ENCODE measurements at places on chromosomes 2 and 18. TPM values are rescaled to one million over a fixed set of nuclear protein-coding genes. Genes with fewer than 3 reads are reported as not detected.

GRCh38 chr2:23464905-23465537 is 80.0 kb downstream of the KLHL29 start:
- no peak for DNase-seq

- no peak for DNase-seq
These were observed 54.3 kb downstream of the ABCA12 start for GRCh38 chr2:215084080-215084479.

Gene RNF125
- 5.1 TPM for total RNA-seq

DNA sequence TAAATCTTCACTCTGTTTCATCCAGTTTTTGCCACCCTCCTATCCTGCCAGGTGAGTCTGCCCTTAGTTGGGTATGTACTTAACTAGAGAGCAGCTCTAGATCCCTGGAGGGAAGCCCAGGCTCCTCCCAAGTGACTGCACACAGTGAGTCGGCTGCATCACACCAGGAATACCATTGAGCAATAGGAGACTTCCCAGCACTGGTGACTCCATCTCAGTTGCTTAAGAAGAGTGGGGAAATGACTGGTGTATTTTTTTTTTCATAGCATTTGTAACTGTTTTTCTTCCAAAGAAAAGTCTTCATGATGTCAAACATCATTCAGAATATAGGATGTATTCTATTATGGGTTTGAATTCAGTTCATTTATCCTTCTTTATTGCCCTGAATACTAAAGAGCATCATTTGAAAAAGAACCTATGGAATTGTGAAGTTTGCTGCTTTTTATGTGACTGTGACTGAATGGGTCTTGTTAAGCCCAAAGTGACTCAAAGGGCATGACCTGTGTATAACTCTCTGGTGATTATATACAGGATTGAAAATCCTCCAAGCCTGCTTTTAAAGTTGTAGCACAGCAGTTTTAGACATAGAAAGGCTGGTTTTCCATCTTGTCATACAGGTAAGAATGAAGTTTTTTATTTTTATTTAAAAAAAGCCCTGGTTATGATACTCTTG is 84.3 kb downstream of the MAP3K20 start:
- peak; percentile 93 for DNase-seq

- DNase-seq, result peak; percentile 76
These were observed at the start of gene ITGA4 for GRCh38 chr2:181457121-181457740. ITGA4 (plus strand) TSS chr2:181457386; CDS start chr2:181457655, 269 bp downstream.

- no peak for DNase-seq
These were observed 44.4 kb downstream of the EXOC6B start for GRCh38 chr2:72781480-72781879.

Gene SIX3
- total RNA-seq, result not detected

DNA sequence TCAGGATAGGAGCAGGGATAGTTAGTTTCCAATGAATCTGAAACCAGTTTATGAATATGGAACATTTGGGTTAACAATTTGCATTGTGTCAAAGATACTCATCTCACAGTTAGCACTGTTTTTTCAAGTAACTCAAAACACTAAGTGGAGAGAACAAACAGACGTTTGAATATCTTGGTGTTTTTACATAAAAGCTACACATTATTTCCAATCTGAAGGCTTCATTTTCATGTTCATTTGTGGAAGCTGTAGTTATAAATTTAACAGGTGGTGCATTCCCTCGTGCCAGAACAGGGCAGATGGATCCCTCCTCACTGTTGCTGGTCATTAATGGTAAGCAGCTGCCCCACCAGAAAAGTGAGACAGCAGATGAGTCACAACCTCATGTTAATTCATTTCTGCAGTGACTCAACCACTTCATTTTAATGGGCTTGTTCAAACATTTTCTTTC is 286.9 kb downstream of the TMX3 start:
- no peak for DNase-seq

Gene MTIF2
- total RNA-seq, result 36.3 TPM

DNA sequence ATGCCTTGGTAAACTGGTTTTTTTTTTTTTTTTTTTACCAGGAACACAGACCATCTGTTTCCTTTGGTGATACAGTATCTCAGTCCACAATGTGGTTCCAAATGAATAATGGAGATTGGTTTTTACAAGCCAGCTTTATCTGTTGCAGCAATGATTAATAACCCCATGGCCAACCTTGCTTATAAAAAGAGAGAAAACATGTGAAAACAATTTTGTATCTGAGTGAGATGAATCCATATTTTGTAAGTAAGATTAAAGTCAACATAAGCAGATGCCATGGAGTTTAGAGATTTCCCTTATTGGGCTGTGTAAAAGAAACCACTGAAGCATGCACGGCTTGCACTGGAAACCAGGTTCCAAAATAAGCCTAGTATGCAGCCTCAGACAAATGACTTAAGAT is 108.6 kb upstream of the CNTNAP5 start:
- no peak for DNase-seq

- no peak for DNase-seq
These were observed 186.6 kb downstream of the PDE11A start for GRCh38 chr2:177885828-177886466.

DNA sequence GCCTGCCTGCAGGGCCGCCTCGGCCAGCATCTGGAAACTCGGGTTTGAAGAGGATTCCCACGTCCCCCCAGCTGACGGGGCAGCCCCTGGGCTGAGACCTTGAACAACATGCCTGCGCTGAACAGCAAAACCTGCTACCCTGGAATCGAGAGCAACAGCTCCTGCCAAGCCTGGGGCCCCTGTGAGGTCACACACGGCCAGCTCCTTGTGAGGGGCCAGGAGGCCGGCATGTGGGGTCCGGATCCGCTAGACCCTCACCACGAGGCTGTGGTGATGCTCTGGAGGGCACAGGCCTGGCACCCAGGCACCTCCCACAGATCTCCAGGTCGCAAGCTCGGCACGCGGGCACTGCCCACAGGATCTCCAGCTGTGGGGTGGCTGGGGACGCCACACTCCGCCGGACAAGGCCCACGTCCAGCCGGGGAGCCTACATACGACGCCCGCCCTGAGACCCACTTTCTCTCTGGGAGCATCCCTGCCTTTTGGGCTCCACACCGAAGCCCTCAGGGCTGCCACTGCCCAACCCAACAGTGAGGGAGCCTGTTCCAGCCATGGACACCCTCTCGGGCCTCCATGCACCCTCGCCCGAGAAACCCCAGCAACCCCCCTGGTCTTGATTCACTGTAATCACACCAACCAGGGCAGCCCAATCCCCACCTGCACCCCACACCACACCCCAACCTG is 34.1 kb downstream of the SLC66A2 start:
- no peak for DNase-seq

- DNase-seq, result no peak
These were observed 269.7 kb upstream of the VRK2 start for GRCh38 chr2:57776916-57777315.

DNA sequence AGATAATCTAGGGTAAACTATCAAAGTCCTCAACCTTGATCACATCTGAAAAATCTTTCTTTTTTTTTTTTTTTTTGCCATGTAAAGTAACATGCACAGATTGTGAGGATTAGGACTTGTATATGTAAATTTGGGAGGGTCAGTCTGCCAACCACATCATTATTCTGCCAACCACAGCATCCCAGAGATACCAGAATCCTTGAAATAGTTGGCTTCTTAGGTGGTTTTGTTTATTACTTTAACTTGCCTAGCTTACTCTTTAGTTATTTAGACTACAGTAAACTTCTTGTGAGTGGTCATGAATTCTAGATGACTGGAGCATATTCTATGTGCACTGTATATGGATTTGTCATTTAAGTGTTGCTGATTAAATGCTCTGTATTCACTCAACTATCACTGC is 242.1 kb upstream of the RBMS1 start:
- DNase-seq, result no peak

DNA sequence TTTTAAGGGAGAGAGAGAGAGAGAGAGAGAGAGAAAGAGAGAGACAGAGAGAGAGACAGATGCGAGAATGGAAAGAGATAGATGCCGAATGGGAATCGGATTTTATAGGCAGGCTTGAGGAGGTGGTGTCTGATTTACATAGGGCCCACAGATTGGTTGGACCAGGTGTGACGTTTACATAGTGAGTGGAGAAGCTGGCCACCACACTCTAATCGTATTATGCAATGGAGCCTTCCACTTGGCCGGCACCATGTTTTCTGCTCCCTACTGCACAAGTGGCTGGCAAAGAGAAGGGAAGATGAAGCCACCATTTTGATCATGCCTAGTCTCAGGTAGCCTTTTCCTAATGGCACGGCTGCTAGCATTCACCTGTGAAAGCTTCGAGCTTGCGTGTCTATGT is 33.9 kb downstream of the CD8B2 start:
- no peak for DNase-seq

Gene CFAP65
- not detected for total RNA-seq

- DNase-seq, result no peak
These were observed 101.7 kb downstream of the SEPTIN10 start for GRCh38 chr2:109512076-109512475.

DNA sequence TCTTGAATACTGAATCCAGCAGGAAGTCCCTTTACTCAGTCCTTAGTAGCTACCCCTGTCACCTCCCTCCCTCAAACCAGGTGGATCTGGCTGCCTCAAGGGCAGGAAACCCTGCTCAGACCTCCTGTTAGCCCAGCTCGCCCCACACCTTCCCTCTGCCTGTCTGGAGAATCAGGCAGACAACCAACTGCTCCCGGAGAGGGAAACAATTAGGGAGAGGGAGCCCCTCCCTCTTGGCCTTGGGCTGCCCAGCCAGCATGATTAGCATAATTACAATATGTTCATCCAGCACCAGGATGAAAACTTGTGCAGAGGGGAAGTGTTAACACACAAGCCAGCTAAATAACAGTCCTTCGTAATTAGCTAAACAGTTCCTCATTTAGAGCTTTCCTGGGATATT is 185.5 kb downstream of the C1D start:
- DNase-seq, result no peak

GRCh38 chr2:203018181-203018580 is 3.5 kb downstream of the NBEAL1 start:
- DNase-seq, result no peak

DNA sequence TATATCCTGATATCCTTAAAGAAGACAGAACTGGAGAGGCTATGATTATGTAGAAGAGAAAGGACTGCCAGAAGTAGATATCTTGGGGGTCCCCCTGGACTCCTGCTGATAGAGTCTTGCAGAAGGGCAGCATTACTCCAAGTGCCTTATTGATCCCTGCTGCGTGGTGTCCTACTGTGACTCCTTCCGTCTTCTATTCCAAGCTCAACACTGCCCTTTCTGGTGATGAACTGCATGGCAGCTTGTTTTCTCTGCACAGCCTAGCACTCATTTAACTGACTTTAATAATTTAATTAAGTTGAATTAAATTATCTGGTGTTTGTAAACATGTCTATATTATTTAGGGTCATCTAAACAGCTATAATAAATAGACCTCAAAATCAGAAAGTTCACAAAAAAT is 194.1 kb upstream of the DSEL start:
- no peak for DNase-seq

GRCh38 chr2:181674461-181674860 is 5.9 kb downstream of the NEUROD1 start:
- no peak for DNase-seq

DNA sequence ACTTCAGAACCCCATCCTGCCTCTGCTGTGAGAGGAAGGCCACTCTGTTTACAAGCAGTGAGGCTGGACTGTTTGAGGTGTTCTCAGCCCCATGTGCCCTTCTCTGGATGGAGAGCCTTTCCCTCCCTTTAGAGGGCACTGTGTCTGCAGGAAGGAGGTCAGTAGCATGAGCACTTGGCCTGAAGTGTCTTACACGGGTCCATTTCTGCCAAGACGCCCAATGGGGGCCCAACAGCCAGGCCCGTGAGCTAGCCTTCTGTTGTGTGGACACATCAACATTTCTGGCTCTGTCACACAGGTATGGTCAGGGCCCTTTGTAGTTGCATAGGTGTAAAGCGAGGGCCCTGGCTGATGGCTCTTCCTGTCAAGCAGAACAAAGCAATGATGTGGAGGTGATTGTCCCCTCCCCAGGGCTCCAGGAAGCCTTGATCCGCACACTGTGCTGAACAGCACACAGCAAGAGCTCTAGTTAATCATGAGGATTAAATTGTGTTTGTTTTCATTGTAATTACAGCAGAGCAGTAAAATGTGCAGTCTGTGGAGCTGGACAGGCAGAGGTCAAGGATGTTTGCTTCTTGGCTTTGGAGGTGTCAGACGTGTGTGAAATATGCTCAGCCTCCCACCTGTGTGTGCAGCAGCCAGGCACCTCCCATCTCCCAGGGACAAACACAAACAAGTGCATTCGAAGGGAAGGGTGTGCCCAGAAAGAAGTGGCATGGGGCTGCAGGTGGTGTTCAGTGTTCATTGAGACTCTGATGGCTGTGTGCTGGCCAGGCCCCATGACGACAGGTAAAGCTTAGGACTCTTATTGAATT is 132.1 kb downstream of the SH3RF3 start:
- peak; percentile 8 for DNase-seq

DNA sequence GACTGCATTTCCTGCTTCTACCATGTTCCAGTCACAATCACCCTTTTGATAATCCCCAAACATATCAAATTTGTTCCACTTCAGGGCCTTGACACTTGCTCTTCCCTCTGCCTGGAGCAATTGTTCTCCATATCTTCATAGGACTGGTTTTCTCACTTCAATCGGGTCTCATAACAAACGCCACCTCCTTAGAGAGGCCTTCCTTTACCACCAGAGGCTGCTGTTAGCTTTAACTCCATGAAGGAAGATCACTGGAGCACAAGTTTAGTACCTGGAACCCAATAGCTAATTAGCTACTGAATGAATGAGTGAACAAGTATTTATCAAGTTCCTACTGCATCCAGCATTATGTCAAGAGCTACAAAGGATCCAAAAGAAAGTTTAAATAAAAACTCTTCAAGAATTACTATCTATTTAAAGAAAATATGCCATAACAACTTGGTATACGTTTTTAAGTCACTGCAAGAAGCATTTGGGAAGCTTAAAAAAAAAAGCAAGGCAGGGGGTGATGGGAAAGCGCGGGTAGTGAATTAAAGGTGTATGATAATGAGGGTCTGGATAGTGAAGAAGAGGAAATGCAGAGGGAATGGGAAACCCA is 58.8 kb downstream of the BAZ2B start:
- DNase-seq, result no peak

DNA sequence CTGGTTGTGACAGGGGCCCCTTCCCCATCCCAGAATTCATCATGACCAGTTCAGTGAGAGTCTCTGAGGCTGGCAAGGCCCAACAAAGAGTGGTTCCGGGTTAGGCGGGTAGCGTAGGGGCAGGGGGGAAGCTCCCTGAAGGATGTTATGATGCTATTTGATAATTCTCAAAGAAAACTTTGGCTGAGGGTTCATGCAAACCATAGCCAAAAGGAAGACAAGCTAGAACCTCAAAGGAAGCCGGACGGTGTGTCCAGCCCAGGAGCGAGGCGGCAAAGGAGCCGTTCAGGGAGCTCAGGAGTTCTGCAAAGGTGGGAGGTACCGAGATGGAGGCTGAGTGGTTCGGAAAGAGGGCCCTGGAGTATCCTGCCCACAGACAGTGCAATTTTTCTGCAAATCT is 226.8 kb upstream of the RAB6C start:
- DNase-seq, result no peak

- no peak for DNase-seq
These were observed 218.4 kb upstream of the HS6ST1 start for GRCh38 chr2:128536925-128537620.

DNA sequence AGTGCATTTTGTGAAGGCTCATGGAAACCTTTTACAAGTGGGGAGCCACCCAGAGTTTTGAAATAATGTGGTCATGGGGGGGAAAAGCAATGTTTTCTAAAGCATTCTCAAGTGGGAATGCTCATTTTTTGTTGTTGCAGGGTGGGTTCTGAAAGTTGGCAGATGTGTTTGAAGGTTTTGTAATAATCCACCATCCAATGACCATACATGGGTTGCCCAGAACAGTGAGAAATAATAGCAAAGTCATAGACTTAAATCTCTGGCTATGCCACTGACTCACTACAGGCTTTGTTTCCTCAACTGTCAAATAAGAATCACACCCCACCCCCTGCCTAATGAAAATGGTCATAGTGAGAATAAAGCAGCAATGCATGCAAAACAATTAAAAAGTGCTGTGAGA is 2.9 kb downstream of the DSG3 start:
- DNase-seq, result no peak

Gene CPS1
- total RNA-seq, result 3.0 TPM
